Endothelial cell (in vitro differentiated cells): ENCODE measurements at places on chromosomes 6 and 20. TPM values are rescaled to one million over a fixed set of nuclear protein-coding genes. Genes with fewer than 3 reads are reported as not detected.

Gene NMBR
- not detected for total RNA-seq

Gene POU3F2
- 0.08 TPM for total RNA-seq

Gene FAXC
- total RNA-seq, result 2.2 TPM

GRCh38 chr6:147503587-147503986 is 4.9 kb upstream of the SAMD5 start:
- H3K4me3 ChIP-seq, result no peak overlapping the region
- no peak for DNase-seq
- H3K36me3 ChIP-seq, result no peaks in the 10 kb centered on the region
- H3K27me3 ChIP-seq, result peaks cover 4% of the 10 kb centered on the region
- peaks cover 19% of the 10 kb centered on the region for H3K4me1 ChIP-seq

DNA sequence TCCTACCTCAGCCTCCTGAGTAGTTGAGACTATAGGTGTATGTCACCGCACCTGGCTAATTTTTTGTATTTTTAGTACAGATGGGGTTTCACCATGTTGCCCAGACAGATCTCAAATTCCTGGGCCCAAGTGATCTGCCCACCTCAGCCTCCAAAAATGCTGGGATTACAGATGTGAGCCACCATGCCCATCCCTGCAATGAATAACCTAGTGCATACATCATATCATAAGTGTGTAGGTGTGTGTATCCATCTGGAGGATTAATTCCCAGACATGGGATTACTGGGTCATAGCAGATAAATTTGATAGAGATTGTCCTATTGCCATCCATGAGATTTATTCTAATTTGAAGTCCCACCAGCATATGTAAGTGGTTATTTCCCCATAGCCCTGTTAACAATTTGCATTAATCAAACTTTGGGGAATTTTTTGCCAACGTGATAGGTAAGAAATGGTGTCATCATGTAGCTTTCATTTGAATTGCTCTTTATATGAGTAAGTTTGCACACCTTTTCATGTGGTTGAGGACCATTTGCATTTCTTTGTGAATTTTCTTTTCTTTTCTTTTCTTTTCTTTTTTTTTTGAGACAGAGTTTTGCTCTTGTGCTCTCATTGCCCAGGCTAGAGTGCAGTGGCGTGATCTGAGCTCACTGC is 29.9 kb upstream of the BACH2 start:
- H3K36me3 ChIP-seq, result no peaks in the 10 kb centered on the region
- H3K4me1 ChIP-seq, result peaks cover 3% of the 10 kb centered on the region
- no peak overlapping the region for H3K4me3 ChIP-seq
- H3K27ac ChIP-seq, result no peak overlapping the region
